ENCODE measurements at places on chromosomes 7 and 10.

DNA sequence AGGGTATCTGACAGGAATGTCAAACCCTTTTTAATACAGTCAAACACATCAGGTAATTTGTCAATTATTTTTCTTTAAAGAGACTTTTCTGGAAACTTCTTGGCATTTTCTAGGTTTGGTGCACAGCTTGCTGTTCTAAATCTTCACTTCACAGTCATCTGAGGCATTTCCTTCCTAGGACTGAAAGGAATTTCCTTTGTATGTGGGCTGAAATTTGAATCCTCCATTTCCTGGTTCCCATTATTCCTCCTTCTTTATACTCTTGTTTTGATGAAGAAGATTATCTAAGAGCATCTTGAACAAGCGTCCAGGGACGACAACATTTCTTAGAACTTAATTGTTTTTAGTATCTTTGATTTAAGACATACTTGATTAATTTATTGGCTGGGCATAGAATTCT is 24.9 kb downstream of the CALD1 start:
- no peak for DNase-seq

- no peak for DNase-seq
Observed at GRCh38 chr10:63910806-63911205, 389.6 kb downstream of the REEP3 start.

DNA sequence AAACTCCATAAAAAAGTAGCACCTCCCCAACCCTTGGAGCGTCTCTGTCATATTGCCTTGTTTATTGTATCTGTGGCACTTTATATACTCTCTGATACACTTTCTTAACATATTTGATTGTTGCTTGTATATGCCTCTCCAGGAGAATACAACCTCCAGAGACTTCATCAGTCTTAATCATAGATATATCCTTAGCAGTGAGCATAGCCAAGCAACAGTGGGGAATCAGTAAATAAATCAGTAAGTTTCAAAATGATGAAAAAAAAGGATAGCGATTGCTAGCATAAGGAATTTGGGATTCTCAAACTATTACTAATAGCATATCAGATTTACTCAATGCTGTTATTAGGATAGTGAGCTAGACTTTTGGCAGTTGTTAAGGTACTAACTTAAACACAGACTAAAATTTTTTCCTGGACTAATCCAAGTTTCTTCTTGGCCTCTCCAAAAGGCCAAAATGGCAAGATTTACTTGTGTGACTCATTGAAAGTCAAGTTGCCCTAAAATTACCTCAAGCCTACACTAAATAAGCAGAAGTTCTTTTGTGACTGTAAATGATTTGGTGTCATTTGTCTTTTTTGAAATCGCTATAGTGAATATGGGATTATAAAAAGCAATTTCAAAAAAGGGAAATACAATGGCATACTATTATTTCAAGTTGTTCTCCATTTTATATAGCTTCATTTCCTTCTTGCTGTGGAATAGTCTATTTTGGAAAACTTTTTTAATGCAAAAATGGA is 177.9 kb downstream of the CHN2 start:
- DNase-seq = no peak

DNA sequence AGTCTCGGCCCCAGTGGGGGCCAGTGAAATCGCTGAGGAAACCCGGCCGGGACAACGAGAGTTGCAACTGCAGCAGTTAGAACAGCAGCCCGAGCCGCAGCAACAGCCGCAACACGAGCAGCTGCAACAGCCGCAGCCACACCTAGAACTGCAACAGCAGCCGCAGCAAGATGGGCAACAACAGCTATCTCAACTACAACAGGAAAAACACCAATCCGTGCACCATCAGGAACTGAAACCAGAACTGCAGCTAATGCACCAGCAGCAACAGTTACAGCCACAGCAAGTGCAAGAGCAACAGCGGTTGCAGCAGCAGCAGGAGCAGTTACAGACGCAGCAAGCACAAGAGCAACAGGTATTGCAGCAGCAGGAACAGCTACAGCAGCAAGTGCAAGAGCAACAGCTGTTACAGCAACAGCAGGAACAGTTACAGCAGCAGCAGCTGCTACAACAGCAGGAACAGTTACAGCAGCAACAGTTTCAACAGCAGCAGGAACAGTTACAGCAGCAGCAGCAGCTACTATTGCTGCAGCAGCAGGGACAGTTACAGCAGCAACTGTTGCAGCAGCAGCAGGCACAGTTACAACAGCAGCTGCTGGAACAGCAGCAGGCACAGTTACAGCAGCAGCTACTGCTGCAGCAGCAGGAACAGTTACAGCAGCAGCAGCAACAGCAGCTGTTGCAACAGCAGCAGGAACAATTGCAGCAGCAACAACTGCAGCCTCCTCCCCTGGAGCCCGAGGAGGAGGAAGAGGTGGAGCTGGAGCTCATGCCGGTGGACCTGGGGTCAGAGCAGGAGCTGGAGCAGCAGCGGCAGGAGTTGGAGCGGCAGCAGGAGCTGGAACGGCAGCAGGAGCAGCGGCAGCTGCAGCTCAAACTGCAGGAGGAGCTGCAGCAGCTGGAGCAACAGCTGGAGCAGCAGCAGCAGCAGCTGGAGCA is 6.1 kb downstream of the ZNF853 start:
- no peak for DNase-seq

DNA sequence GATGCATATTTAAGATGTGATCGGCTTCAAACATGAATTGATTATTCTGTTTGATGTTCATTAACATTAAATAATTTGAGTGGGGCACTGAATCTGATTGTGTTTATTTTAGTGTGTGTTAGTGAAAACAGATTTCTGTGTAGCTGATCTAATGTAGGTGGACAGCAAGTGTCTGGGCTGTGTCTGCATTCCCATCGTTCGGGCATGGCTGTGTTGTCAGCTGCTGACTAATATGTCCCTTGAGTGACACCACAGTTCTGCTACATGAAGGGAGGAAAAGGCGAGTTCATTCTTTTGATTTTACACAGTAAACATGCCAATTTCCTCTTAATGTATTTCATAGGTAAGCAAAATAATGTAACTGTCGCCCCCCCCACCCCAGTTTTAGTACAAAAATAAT is 203.0 kb downstream of the CNTNAP2 start:
- DNase-seq = no peak

GRCh38 chr10:128298587-128298986 is 172.4 kb upstream of the MKI67 start:
- no peak for DNase-seq
